ENCODE measurements at places on chromosomes 7 and 10.

- peak; percentile 38 for DNase-seq
Measured at GRCh38 chr7:124152859-124153692, 120.2 kb upstream of the TMEM229A start.

DNA sequence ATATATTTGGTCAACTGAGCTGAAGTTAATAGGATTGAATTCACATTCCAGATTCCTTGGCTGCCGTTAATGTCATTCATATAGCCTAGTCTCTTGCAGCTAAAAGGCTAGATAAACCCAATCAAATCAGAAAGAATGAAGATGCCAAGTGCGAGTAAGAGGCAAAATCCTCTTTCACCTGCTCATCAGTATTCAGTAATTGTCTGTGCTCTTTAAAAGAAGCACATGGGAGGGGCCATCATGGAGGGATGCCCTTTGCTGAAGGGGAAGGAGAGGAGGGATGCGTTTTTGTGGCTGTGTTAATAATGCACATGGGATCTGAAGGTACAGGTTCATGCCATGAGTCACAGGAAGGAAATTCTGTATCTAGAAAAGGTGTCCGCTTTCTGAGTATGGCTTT is 232.2 kb downstream of the TMEM178B start:
- DNase-seq = no peak

DNA sequence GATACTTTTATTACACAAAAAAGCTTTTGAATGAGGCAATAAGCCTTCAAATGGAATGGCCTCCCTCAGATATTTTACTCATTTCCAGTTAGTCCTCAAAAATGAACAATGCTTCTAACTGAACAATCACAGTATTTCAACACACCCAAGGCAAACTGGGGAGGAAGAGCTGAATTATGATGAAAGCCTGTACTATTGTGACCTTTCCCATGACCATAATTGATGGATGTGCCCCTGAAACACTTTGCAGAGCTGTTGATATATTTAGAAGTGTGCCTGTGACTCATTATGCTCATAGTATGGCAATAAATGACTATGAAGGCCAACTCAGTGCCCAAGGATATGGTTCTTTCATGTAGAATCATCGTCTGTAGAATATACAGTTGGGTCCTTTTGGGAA is 248.1 kb downstream of the AHR start:
- no peak for DNase-seq

- no peak for DNase-seq
Measured at GRCh38 chr7:148650232-148650858, 48.4 kb upstream of the CUL1 start.

DNA sequence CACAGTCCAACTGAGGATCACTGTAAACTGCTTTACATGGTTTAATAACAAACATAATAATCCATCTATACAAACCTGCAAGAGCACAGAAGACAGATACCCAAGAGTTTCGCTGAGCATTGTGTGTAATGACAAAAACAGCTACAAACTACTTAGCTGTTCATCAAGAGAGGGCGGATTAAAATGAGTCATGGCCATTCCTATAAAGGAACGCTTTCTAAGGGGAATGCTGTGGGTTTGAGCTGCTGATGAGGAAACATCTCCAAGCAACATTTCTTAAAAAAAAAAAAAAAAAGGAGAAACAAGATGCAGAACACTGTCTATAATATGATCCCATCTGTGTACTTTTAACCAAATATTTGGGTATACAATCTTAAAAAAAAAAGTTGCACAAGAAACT is 33.8 kb downstream of the VOPP1 start:
- DNase-seq = no peak

GRCh38 chr10:97063983-97064837 is 121.5 kb downstream of the SLIT1 start:
- DNase-seq = no peak

DNA sequence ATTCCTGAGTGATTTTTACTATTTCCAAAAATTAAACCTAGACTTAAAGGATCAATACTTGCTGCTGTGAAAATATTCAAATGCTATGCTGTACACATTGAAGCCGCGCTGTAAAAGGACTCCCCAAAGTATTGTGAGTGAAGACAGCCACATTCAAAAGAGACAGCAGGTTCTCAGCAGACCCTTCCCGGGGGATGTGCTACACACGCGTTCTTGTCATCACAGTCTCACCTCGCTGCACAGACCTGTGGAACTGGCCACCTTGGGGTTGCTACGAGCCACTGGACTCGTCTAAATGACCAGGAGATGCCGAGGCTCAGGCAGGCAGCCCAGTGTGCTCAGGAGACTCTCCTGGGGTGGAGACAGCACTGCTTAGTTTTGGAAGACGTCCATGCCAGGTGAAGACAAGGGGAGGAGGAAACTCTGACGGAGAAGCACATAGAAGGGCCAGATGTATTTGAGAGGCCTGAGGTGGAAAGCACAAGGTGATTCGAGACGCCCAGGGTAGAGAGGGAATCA is 367.7 kb upstream of the SHH start:
- no peak for DNase-seq

DNA sequence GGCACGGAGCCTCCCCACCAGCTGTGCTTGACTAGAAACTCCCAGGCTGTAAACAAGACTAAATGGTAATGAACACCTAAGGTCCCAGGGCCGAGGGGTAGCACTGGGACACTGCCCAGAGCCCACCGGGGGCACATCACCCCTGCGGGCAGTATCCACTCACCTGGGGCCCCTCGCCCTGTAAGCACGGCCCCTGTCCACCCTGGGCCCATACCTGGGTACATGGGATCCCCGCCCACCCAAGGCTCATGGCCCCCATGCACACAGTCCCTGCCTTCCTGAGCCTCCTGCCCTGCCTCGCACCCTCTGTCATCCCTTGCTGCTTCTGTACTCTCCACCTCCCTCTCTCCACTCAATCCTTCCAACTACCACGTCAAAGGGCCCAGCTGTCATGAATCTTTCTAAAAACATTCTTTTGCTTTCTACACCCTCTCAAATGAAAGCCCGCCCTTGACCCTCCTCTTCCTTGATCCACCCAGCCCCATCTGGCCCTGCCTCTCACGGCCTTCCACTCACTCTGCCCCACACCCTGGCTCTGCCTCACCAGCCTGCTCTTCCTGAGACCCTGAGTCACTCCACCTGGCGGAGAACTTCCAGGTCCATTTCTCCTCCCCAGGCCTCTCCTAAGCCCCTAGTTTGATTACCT is 173.1 kb downstream of the PARD3 start:
- DNase-seq = no peak

- no peak for DNase-seq
Measured at GRCh38 chr10:59814878-59815277, 61.6 kb upstream of the MRLN start.

DNA sequence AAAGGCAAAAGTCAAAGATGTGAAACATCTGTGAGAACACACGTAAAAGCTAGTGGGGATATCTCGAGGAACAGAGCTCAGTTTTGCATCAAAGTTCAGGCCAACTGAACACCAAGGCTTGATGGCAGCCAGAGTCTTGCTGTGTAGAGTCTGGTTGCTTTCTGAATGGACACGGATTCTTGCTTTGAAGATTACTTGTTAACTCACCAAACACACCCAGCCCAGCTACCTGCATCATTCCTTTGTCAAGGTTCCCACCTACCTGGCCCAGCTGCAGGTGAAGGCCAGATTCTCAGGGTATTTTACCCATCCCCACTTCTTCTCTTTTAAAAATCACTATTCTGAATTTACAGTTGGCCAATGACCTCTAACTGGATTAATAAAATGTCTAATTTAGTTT is 174.4 kb upstream of the PHYHIPL start:
- no peak for DNase-seq

Data from NCI-H526 treated with DMSO at 0.1 percent for 48 hours (cell line).